ENCODE measurements at places on chromosomes 12 and 14.

DNA sequence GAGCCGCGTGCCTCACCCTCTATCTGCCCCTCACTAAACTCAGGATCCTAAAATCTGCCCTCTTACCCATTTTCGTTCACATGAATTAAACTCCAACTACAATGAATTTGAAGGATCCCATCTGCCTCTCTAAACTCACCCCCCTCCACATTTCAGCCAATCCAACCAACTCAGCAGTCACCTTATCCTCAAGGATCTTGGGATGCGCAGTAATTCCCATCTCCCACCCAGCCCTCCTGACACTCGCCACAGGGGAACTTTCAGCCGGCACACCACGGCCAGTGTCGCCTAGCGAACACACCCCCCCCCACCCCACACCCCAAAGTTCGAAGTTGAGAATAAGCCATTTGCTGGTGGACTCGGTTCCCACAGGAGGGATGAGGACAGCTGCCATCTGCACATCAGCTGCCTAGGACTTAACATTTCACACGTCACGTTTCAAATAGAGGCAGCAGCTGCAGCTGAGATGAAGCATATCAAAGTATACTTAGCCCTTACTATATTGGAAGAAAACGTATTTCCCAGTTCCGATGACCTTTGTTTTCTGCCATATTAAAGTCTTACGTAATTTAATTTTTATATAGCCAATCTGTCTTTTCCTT is 8.7 kb upstream of the SELPLG start:
- no peak for DNase-seq

DNA sequence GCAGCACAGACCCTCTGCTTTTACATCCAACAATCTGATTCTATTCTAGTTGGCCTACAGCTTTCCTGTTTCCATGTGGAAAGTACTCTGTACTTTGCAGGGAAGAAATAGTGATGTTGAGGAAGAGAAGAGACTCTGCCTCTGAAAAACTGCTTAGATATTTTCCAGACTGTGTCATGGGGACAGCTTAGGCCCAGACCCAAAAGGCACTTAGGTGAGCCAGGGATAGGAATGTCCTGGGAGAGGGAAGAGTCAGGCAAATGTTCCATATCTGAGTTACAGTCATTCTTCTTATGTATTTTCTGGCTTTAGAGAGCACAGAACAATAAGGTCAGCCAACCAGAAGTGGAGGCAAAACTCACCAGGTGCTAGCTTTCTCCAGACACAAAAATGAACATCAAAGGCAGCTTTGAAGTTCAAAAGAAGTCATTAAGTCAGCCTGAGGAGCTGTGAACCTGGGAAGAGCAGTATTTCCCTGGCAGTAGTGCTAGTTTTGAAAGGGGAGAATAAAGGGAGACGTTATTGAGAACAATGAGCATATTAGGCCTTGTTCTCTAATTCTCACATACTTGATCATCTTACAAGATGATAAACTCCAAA is 199.7 kb upstream of the LMNTD1 start:
- DNase-seq = no peak

- no peak for DNase-seq
Observed at GRCh38 chr14:53947452-53948204, 9.0 kb downstream of the BMP4 start.

DNA sequence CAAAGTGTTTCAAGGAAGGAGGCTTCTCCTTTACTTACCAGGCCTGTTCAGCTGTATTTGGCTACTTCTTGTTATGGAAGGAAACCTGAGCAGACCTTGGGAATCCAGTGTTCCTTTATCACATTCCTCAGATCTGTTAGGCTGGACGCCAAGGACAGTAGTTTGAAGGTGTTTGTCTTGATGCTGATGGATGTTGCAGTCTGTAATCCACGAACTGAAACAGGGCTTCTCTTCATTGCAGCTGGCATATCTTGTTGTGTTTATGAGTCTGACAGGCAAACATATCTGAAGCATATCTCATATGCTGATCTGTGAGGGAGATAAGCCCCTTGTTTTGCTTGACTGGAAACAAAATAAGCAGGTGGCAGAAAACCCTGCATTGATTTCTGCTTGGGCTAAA is 904.3 kb downstream of the NRXN3 start:
- DNase-seq = no peak

- peak; percentile 35 for DNase-seq
Observed at GRCh38 chr14:20327005-20327869, 5.8 kb downstream of the CCNB1IP1 start.

DNA sequence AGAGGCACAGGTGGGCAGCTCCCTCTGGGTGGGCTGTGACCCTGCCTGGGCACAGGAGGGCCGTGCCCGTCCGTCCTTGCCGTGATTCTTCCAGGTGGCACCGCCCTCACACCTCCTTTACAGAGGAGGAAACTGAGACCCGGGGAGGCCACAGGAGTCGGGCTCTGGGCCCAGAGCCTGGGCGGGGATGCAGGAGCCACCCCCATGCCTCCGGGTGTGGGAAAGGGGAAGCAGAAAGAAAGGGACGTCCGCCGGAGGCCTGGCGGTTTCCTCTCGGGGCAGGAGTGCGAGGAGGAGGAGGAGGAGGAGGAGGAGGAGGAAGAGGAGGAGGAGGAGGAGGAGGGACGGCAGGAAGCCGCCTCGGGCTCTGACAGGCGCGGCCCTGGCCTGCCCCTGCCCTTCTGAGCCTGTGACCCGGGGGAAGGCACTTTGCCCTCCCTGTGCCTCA is 23.0 kb downstream of the SH2B3 start:
- no peak for DNase-seq

DNA sequence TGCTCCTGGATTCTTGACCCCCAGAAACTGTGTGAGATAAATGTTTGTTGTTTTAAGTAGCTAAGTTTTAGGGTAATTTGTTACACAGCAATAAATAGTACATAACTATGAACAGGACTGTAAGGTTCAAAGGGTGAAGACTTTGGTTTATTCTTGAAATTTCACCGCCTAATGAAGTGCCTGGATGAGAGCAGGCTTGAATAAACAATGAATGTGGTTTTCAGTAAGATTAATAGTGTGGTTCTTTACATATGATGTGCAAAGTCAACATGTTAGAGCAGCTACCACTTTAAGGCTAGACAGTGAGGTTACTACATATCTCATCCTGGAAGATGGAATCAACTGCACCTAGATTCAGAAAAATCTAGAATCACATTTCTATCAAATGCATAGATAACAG is 145.2 kb upstream of the BTG1 start:
- no peak for DNase-seq

DNA sequence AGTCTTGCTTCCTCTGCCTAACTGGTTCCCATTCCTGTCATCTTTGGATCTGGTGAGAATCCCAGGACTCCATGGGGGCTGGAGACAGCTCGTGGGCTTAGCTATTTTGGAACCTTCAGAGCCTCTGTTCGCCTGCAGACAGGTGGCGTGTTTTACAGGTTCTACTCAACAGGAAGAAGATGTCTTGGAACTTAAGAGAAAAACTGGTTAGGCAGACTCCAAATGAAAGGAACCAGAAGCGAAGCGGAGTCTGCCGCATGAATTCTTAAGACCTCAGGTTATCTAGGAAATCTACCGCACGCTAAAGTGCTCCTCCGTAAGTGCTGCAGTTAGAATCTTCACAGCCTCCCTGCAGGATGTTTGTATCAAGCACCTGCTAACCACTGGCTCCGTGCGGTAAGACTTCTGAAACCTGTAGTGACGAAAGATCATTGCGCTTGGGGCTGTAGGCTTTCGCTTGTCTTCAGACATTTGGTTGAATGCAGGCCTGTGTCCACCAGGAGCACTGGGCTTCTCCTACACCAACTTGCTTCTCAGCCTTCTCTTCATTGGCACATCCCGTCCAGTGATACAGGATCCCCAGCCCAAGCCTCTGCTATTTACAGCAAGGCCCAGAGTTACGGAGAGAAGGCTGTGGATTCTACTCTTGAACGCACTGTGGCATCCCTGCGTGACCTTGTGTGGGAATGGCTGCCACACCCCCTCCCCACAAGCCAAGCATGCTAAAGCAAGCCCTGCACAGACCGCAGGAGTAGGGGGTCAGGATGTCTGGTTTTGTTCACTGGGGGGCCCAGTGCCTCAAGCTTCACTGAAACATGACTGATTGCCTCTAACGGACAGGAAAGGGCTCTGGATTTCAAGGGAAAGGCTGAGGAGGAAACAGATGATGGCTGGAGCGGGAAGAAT is 35.0 kb downstream of the ACADS start:
- DNase-seq = no peak

DNA sequence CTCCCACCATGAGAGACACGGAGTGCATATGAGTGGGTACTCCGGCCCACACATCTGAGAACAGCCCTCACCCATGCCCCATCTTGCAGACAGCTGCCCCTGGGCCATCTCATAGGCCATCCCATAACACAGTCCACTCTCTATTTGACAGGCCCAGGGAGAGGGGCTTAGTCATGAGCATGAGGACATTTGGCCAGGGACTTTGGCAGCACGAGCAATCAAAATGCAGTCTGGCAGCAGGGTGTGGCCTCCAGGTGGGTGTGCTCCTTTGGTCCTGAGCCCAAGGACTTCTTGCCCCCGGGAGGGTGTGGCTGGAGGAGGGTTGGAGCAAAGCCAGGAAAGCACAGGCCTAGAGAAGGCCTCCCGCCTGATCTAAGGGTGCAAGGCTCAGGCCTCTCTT is 25.6 kb downstream of the EMP1 start:
- no peak for DNase-seq

GRCh38 chr12:92930421-92930820 is 1.3 kb upstream of the EEA1 start:
- no peak for DNase-seq

DNA sequence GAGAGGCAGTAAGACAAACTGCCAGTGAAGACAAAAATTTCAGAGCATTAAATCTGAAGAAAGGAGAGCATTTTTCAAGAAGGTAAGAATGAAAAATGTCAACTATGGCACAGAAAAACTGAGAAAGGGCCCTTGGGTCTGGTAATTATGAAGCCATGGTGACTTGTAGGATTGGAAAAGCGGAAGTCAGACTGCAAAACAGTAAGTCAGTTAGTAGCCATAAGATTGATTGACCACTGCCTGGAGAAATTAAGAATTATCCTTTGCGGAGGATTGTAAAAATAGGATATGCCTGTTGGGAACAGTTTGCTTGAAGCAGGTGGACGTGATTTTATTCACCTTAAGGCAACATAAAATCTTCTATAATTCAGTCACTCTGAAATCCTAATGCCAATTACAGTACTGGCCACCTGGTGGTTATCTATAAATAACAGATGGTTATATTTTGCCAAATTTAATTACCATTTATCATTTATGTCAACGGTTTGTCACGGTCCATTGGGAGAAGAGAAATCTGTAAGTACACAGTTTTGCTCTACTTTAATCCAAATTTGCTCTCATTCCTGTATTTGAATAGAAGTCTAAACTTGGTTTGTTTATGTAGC is 127.1 kb upstream of the CNTN1 start:
- no peak for DNase-seq

All from HEK293T (cell line).